Activated CD8-positive, alpha-beta T cell treated with anti-CD3 and anti-CD28 coated beads for 36 hours (primary cell): ENCODE measurements at places on chromosomes 2 and 18. TPM values are rescaled to one million over a fixed set of nuclear protein-coding genes. Genes with fewer than 3 reads are reported as not detected.

Gene CDKL4
- not detected for total RNA-seq

Gene KIAA2012
- not detected for total RNA-seq

DNA sequence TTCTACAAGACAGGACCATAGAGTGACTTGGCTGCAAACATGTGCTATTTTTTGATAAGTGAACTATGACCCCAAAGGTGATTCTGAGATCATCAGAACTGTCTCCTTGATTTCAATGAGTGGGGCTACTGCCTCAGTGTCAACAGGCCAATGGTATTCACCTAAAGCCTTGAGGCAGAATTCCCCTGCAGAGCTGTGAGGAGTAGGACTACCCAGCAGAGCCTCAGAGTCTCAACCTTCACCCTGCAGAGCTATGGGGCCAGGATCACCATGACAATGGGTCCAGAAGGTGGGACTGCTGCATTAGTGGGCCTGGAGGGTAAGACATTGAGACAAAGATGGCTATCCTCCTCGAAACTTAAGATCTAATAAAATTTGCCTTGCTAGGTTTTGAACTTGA lies 1668.2 kb upstream of the SLC39A10 start:
- DNase-seq: no peak

- no peak for DNase-seq
These were observed 23.3 kb downstream of the SPTBN1 start for GRCh38 chr2:54479424-54479823.

DNA sequence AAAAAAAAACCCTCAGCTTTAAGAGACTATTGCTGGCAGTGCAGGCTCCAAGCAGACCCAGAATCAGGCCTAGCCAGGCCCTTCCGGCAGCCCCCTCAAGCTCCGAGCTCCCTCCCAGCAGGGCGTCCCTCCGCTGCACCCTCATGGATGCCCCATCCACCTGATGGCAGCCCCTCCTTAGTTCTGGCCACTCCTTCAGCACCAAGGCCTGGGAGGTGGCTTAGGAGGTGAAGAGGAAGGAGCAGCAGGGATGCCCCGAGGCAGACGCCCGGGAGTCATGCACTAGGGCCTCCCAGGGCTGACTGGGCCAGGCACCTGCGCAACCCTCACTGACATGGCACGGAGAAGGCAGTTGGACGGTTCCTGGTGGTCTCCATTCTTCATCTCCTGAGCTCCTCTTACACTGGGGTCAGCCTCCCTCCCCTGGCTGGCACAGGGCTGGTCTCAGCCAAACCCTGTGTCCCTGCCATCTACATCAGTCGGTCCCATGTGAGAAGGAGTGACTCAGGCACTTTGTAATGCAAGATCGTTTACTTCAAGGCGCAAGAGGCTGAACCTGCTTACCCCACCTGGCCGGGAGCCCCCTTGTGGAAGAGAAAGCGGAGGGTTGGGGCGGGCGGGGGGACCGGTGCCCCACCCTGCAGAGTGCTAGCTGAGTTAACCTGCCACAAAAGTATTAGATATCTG lies 53.5 kb upstream of the ID2 start:
- DNase-seq: no peak

- DNase-seq: no peak
These were observed 92.9 kb upstream of the SLC14A2 start for GRCh38 chr18:45522371-45522770.
